ENCODE measurements at places on chromosomes 13 and 19. TPM values are rescaled to one million over a fixed set of nuclear protein-coding genes. Genes with fewer than 3 reads are reported as not detected.
A peak's percentile ranks its signal among the peaks of the same experiment; 100 is the strongest.

Gene RDH8
- not detected for total RNA-seq

GRCh38 chr19:4471403-4472173 lies 509 bp upstream of the HDGFL2 start:
- peak; percentile 99 for DNase-seq

- DNase-seq: no peak
Observed at GRCh38 chr19:41698746-41699230, 9.6 kb upstream of the CEACAM5 start.

DNA sequence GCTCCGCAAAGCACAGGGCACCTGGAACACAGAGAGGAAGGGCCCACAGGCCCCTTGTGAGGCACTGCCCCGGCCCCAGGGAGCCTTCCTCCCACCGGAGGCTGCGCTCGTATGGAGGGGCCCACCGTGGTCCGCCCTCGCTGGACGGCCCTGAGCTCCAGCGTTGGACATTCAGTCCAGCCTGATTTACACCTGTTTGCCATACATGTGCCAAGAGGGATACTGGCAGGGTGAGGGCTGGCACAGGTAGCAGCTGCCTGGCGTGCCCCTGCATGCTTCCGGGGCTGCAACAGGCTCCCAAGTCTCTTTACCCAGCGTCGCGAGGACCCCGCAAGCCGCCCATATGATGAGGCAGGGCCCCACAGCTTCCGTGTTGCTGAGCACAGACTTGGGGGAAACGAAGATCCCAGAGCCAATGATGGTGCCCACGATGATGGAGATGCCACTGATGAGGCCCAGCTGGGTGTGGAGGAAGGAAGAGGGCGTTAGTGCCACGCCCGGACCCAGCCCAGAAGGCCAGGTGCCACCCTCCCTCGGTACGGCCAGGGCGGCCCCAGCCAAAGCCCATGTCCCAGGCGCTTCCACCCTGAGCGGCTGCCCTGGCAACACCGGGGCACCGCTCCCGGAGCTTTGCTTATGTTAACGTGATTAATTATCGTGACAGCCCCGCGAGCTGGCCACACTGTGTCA lies 5.1 kb downstream of the SLC7A9 start:
- DNase-seq: no peak

DNA sequence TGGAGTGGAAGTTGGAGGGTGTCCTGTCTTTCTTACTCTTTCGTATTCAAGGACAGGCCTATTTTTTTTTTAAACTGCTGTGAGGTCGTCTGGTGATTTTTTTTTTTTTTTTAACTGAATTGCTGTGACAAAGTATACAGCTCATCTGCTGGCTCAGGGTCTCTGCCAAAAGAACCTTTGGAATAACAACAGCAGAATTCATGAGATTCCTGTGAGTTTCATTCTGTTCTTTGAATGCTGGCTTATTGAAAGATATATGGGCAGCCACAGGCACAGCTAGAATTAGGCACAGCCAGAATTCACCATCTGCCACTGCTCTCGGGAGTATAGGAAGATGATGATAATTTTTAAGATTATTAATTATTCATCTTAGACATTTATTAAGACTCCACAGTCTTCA lies 21.4 kb upstream of the FRY start:
- DNase-seq: no peak

Measured in activated naive CD4-positive, alpha-beta T cell treated with anti-CD3 and anti-CD28 coated beads for 36 hours (primary cell).